ENCODE measurements at places on chromosomes 2 and 18.

DNA sequence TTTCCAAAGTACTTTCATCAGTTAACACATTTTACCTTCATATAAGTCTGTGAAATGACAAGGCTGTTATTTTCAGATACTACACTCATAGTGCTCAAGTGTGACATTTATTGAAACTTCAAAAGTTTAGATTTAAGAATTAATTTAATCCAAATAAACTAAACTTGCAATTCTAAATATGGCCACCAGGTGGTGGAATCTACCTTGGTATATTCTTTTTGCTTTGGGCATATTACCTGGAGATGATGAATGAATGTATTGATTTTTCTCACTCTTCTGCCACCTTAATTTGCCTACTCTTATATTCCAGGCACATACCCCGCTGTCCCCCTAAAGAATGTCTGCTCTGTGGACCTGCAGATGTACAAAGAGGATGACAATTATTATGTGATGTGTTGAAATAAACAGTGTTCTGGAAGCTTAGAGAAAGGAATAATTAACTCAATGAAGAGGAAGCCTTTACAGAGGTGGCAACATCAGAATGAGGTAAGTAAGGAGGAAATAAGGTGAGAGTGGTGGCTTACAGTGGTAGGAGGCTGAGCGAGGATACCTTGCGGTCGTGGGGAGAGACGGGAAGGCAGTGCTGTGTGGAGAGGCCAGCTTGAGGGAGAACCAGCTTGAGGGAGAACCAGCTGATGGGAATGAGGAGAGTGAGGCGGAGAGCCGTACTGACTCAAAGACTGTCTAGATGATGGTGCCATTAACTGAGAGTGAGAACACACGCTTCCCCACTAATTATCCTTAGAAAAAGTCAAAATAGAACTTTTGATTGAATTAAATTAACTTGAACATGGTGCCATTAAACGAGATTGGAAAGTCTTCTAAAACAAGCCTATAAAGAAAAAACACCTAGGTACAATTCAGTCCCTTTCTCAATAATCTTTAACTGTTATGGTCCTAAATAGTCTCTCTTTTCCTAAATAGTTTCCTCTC, 179.5 kb downstream of the CELF4 start:
- peak; percentile 30 for DNase-seq

DNA sequence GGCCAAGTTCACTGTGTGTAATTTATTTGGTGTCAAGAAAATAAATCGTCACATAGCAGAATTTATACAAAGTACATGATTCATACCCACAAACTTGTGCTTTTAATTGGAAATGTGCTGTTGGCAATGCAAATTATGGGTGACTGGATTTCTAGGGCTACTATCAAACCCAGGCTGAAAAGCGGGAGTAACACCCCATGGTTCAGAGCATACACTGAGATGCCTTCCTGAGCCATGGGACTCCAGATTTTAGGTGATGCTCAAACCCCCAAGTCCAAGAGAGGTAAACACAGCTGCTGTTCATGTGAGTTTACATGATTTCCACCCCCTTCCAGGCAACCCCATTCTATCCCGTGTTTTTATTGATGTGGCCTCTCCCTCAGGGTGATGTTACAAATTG, 565.9 kb upstream of the ID2 start:
- DNase-seq = no peak

DNA sequence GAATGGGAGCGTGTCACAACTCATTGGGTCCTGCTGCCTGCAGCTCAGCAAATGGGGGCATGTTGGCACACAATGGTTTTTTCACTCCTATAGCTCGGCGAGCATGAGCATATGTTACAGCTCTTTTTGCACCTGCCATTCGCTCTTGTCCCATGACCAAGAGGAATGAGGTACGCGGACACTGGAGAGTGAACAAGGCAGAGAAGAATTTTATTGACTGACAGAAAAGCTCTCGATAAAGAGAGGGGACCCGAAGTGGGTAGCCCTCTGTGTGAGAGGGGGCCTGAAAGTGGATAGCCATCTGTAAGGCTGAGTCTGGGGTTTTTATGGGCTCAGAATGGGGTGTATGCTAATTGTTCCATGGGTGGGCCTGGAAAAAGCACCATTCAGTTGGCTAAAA, 5.5 kb downstream of the ACYP2 start:
- DNase-seq = no peak

DNA sequence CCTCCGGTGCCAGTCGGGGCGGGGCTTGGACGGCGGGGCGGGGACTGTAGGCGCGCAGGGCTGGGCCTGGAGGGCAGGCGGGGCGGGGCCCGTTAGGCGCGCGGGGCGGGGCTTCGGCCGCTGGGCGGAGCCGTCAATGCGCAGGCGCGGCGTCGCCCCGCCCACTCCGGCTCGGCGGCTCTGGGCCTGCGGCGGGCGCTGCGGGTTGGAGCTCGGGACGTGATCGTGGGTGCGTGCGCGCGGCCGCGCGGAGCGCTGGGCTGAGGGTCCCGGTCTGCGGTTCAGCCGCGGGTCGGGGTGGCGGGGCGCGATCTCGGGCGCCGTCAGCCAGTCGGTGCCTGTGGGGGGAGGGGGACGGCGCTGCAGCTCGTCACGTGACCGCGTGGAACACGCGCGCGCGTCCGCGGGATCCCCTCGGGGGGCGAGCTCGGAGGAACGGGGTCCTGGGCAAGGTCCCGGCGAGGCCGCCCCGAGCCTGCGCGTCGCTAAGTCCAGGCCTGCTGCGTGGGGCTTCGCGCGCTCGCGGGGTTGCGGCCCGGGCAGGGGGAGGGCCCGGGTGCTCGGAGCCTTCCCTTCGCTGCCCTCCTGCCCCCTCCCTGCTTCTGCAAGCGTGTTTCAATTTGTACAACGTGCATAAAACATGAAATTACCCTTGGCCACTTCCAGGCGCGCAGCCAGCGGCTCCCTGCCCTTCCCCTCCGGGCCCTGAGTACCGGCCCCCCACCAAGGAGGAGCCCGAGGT, at the start of gene D2HGDH:
D2HGDH (plus strand) TSS at position 164 of the 742 bp plus-strand sequence. CDS start 595 bp downstream, outside the sequence.
- peak; percentile 73 for DNase-seq

DNA sequence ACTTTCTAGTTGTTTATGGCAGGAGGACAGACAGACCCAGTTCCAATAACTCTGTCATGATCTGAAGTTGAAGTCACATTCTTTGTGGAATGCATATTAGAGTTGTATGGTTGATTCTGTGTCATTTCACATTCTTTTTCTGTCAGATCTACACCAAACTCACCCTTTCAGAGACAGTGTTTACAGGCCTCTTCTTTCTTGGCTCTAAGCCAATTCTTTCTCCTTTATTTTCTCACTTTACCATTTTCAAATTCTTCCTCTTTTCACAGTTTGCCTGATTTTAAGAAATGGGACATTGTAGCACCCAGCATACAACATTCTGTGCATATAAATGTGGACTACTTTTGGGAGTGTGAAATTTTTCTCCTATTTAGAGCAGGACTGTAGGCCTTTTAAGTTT, 103.7 kb downstream of the CCDC85A start:
- DNase-seq = no peak

- no peak for DNase-seq
Measured at GRCh38 chr2:12320027-12320734, 396.6 kb upstream of the TRIB2 start.

DNA sequence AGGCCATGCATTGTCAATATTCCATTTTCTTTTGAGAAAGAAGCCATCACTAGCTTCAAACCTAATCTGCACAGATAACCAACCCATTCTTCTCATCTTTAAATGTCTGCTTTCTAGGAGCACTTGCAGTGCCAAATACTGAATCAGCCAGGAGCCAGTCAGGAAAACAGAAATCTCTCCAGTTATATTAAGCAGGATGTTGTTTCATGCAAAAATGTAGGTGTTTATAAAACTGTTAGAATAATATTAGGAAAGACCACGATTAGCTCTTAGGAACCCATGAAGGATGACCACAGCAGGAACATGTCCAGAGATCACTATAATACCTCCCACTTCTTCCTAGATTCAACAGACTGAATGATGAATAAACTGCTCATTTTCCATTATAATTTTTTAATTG, 86.0 kb downstream of the TTC32 start:
- no peak for DNase-seq

DNA sequence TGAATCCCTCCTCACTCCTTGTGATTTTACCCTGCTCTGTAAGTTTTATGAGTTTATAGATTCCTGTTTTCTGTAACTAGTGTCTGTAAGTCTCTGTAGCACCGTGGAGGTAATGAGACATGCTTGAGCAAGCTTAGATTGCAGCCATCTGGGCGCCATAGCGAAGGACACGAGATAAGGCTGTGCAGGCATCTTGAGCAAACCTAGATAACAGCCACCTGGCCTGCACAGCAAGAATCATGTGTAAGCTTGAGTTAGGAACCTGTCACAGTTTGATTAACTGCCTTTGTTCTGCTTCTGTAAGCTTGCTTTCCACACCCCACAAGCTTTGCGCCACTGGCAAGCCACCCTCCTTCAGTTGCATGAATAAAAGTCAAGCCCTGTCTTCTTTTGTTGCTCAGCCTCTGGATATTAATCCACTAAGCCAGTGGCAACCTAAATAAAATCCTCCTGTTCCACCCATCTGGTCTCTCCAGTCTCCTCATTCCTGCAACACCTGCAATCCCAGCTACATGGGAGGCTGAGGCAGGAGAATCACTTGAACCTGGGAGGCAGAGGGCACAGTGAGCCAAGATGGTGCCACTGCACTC, 270.6 kb upstream of the RGPD4 start:
- DNase-seq = no peak

DNA sequence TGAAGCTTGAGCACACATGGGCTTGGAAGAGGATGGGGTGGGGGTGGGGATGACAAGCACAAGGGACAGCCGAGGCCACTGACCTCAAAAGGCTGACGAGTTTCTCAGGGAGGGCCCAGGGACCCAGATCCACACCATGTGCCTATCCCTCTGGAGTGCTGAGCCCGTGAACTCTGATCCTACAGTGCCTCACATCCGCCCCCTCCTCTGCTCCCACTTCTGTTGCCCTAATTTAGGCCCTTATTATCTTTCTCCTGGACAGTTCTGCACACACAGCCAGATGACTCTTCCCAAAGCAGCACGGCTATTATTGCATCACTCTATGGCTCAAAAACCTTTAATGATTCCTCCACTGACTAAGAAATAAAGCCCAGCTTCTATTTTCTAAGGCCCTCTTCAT, 24.8 kb downstream of the CYRIA start:
- no peak for DNase-seq

GRCh38 chr2:25362049-25362433, 20.3 kb upstream of the DNMT3A start:
- DNase-seq = peak; percentile 83

GRCh38 chr2:25380586-25381375, 39.1 kb upstream of the DNMT3A start:
- DNase-seq = no peak

DNA sequence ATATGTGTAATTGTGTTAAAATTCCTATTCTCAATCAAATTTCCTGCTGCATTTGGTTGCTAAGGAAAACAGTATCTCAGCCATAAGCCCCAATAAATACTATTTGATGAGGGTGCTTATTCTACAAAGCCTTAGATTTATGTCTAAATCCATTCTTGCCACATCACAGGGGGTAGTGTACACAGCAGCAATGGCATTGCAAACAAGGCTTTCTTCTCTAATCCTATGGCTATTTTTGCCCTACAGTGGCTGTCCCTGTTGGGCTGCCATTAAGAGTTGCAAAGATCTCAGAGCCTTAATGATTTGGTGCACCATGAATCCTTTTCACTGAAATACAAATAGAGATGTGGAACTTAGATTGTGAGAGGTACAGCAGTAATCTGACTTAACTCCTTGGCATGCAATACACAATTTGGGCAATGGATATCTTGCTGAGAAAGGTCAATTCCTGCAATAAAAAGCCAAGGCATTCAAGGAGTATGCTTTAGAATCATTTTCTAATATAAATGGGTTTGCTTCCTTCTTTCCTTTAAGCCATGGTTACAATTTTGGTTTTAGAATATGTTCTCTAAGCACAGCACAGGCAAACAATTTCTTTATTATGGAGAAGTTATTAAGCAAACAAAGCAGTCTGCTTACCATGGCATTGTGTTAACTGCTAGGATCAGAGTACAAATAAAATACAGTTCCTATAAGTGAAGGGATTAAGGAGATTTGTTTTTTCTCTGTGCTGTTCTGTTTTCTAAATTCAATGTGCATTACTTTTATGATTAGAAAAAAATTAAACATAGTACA, 69.8 kb upstream of the CD302 start:
- peak; percentile 6 for DNase-seq

- DNase-seq = no peak
Measured at GRCh38 chr2:231034291-231034882, 2.9 kb upstream of the C2orf72 start.

DNA sequence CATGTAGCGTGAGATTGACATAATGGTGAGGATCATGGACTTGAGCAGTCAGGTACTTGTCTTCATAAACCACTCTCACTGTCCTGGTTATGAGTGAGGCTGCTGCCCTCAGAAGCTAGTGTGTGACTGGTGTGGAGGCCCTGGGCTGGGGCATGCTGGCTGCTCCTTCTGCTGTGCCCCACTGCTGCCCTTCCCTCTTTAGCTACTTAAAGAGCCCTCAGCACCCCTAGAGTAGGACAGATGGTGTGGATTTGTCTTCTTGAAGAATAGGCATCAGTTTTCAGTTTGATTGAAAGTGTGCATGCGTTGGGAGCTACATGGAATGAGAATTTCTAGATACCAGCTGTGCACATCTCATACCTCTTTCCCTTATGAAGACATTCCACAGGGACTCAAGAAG, 15.4 kb downstream of the CPLX4 start:
- no peak for DNase-seq
